M059J (cell line): ENCODE measurements at places on chromosomes 6 and 20. TPM values are rescaled to one million over a fixed set of nuclear protein-coding genes. Genes with fewer than 3 reads are reported as not detected.

Gene BPIFB1
- total RNA-seq, result not detected in 2 replicates

Gene RIMS4
- 0.02 TPM in 2 replicates for total RNA-seq

Gene CST7
- total RNA-seq, result 4.2 and 6.8 TPM in 2 replicates

DNA sequence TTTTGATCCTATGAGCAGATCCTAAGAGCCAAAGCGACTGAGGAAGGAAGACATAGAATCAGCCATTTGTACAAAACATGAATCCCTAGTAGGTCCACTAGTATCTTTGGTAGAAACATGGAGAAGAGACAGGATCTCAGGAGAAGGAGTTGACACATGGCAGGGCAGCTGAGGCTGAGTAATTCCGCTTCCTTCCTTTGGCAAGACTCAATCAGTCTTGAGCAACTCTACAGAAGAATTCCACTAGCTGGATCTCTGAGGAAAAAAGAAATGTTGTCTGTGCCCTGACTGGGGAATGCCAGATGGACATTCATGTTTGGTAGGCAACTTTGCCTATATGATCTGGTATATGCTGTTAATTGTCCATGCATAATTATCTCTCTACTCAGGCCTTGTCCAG lies 35.3 kb downstream of the ESR1 start:
- DNase-seq, result no peak

Gene PSORS1C1
- total RNA-seq, result 0.15 and 8.3 TPM in 2 replicates

Gene NRN1
- total RNA-seq, result 105 and 115 TPM in 2 replicates

GRCh38 chr6:24524805-24525204 lies 30.0 kb downstream of the ALDH5A1 start:
- DNase-seq, result peak; percentile 73

DNA sequence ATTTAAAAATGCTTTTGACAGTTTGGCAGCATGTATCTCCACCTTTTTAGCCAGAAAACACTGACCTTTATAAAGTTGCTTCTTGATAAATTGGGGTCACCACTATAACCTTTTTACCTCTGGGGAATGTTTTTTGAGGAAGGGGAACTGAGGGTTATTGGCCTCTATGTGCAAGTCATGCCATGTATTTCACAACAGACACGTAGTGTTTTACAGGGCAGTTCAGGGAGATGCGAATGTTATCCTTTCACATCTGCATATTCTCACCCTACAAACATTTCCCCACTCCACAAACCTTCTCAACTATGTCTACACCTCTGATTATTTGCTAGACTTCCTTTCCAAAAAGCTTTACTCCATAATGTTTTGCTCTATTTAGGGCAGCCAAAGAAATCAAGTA lies 17.0 kb upstream of the SLA2 start:
- DNase-seq, result no peak

DNA sequence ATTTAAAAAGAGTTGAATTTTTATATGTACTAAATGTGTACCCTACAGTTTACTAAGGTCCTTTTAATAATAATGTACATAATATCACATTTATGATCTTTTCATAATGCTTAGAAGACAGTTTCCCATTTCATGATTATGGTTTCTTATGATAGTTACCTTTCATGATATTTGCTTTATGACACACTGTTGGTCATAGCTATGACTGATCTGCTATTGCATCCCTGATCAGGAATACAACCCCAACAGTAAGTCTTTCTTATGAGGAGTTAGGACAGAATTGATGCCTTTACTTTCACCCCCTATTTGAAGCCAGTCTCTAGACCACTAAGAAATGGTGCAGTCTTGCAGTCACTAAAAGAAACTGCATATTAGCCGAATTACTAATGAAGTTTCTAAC lies 31.0 kb downstream of the LCA5 start:
- DNase-seq, result no peak

DNA sequence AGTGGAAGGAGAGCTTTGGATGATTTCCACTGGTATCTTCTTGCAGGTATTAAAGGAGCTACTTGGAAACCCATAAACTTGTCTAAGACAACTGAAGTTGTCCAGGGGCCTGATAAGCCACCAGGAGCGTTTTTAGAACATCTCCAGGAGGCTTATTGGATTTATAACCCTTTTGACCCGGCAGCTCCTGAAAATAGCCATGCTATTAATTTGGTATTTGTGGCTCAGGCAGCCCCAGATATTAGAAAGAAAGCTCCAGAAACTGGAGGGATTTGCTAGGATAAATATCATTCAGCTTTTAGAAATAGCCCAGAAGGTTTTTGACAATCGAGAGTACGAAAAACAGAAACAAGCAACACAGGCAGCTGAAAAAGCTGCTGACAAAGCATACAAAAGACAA lies 461.0 kb upstream of the HTR1E start:
- no peak for DNase-seq

DNA sequence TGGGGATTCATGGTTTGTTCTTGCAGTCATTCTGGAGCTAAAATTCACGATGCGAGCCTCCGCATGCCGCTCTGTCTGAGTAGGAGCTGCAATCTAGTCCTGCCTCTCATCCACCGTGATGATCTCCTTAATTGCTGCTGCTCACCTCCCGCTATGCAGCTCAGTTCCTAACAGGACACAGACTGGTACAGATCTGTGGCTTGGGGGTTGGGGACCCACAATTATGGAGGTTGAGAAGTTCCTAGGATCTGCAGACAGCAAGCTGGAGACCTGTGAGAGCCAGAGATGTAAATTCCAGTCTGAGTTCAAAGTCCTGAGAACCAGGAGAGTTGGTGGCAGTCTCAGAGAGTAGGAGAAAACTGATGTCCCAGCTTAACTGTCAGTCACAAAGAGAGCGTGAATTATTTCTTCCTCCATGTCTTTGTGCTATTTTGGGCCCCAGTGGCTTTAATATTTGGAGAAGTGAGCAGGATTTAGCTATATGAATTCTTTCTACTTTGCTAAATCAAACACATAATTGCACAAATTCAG lies 378.7 kb upstream of the MAN1A1 start:
- no peak for DNase-seq

Gene APOBEC2
- not detected in 2 replicates for total RNA-seq

Gene CENPW
- 32.1 and 43.3 TPM in 2 replicates for total RNA-seq

DNA sequence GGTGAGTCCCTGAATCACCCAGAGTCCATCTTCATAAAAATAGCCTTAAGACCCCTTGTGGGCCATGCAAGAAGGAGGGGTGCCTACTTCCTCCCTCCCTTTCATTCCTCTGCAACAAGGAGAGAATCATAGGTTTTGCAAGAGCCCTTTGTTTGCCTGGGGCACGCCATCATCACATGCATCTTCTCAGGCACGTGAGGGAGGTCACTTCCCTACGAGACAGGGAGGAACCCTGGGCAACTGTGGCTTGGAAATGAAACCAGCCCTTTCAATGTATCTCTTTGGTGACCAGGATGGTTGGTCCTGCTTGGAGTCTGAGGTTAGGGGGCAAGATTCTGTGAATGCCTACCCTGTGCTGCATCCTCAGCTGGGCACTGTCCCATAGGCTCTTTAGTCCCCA lies 194.8 kb downstream of the MAFB start:
- DNase-seq, result peak; percentile 65

DNA sequence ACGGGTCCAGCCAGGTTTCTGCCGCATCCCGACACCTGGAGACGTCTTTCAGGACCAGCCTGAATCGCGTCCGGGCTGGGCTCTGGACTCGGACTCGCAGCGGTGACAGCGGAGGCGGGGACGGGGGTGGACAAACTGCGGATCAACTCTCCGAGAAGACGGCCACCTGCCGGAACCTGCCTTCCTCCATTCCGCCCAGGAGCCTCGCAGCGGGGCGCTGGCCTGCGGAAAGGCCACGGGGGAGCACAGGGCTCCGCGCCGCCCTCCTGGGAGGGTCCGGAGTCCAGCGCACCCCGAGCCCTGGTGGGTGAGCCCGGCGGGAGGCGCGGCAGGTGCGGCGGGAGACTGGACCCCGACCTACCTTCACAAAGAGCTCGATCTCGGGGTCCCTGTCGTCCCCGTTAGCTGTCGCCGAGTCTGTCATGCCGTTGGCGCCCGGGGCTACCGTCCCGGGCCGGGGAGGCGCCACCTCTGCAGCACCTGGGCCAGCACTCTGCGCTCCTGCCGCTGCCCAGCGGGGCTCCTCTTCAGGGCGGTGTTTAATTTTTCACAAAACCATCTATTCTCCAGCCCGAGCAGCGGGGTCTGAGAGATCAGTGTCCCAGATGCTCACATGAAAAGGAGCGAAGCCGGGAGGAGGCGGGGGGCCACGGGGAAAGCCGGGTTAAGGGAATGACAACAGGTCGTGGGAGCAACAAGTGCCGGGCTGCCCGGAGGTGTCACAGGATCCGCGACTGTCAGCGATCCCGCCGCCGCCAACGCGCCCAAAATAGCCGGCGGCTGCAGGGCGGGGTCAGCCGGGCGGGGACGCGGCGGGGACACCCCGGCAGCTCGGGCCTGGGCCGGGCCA lies at the start of gene CLIC5:
Gene CLIC5, minus strand, starts transcription at position 742 of the 850 bp plus-strand sequence. Its CDS starts 318 bp downstream, at position 424.
- no peak for DNase-seq

GRCh38 chr6:51654647-51655046 lies 432.8 kb downstream of the PKHD1 start:
- DNase-seq, result peak; percentile 59

DNA sequence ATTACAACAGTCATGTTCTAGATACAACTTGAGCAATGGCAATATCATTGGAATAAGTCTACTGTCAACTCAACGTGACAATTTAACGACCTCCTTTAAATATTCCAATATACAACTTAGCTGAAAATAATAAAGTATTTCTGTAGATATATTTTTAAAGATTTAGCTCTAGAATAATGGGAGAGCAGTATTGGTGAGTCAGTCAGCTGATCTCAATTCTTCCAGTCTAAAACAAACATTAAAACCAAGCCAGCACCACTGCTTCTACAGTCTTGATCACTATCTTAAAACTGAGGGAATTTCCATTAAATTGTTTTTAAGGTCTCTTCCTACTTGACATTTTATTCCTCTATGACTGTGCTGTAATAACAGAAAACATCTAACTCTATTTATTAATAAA lies 38.2 kb downstream of the NOL7 start:
- DNase-seq, result peak; percentile 49

DNA sequence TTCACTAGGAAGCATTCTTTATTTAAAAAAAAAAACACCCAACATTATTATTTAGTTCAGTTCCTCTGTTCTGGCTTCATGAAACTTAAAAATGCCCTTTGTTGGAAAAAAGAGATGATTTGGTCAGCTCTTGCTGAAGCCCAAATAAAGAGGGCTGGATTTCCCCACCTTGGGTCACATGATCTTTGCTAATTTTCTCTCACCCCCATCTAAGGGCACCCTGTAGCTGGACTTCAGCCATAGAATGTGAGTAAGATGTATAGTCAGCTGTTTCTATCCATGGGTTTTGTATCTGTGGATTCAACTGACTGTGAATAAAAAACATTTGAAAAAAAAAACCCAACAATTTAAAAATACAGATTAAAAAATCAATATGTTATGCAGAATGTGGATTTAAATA lies 213.9 kb upstream of the SULF2 start:
- no peak for DNase-seq

DNA sequence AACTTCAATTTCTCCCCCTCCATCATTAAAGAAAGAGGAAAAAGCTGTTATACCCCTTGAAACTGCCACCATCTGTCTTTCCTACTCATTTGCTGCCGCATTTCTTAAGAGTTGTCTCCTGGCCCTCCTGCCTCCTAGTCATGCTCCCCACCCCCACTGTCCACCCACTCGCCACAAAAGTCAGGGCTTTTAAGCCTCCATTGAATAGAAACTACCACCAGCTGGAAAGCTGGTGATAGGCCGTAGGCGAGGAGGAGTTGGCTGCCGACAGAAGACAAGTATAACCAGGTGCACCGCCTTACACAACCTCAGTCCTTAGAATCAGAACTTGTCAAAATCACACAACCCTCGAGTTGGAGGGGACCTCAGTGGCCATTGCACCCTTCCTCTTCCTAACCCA lies 67.6 kb downstream of the B3GAT2 start:
- DNase-seq, result no peak

GRCh38 chr6:159256128-159256527 lies 86.9 kb downstream of the FNDC1 start:
- DNase-seq, result no peak

GRCh38 chr6:33412140-33413009 lies 1.6 kb downstream of the PHF1 start:
- DNase-seq, result no peak

GRCh38 chr20:62252342-62252966 lies 14.1 kb downstream of the OSBPL2 start:
- DNase-seq, result peak; percentile 79

GRCh38 chr20:48684501-48685041 lies 143.2 kb downstream of the PREX1 start:
- peak; percentile 61 for DNase-seq

- DNase-seq, result peak; percentile 96
These were observed 66.8 kb upstream of the BTBD3 start for GRCh38 chr20:11850901-11851300.

GRCh38 chr20:513429-513828 lies 30.2 kb downstream of the CSNK2A1 start:
- peak; percentile 13 for DNase-seq

GRCh38 chr6:88566746-88567534 lies 396.5 kb downstream of the RNGTT start:
- no peak for DNase-seq

DNA sequence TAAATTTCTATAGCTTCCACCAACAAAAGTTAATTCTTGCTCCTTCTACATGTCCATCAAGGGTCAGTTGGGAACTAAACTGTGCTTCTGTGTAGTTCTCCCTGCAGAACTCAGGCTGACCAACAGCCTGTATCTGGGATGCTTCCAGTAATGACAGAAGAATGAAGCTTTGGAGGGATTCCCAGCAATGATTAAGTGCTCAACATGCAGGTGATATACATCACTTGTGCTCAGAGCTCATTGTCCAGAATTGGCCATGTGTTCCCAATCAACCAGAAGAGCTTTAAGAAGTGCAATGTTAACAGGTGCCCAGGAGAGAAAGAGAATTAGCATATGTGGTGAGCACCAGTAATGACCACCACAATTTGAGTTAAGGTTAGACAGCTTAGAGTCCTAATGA lies 37.4 kb upstream of the SNRPB2 start:
- DNase-seq, result no peak

DNA sequence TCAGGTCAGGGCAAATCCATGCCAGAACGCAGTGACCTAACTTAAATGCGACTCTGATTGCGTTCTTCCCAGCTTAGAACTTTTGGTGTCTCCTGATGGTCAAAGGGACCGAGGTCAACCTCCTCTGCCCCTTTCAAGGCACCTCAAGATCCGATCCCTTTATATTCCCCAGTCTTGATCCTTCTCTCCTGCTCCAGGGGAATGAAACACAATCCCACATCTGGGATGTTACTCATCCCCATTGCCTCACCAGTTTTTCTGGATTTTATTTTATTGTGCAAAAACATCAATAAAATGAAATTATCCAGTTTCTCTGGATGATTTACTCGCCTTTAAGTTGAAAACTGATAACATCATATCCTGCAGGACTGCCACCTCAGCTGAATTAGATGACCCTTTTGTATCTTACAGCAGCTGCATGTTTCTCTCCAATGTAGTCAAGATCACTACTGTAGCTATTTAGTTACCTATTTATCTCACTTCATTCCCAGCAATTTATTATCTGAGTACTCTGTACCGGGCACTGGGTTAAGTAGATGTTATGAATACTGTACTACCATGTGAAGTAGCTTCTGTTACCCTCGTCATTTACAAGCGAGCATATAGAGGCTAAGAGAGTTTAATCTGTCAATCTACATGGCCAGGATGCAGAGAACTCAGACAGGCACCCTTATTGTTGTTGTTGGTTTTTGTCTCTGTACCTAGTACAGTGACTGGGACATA lies 44.0 kb downstream of the IRAK1BP1 start:
- no peak for DNase-seq

GRCh38 chr6:2986722-2987221 lies 12.9 kb upstream of the NQO2 start:
- peak; percentile 91 for DNase-seq

- no peak for DNase-seq
These were observed 27.7 kb upstream of the FBXL4 start for GRCh38 chr6:98975421-98975820.
